ENCODE measurements at places on chromosomes 4 and X.

- DNase-seq: no peak
Observed at GRCh38 chrX:97639526-97639925, 755.8 kb downstream of the RPA4 start.

DNA sequence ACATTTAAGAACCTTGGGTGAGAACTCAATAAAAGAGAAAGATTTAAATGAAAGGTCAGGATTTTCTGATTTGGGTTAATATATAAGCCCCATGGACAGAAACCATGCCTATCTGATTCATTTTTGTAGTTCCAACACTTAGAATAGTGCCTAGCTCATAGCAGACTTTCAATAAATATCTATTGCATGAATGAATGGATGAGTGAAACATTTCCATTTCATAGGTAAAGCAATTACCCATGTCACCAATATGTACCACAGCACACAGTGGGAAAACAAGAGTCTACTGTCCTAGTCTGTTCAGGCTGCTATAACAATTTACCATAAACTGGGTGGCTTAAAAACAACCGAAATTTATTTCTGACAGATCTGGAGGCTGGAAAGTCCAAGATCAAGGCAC, 63.9 kb upstream of the PTPN13 start:
- DNase-seq: no peak

- no peak for DNase-seq
Observed at GRCh38 chrX:44506678-44507077, 36.0 kb downstream of the FUNDC1 start.

DNA sequence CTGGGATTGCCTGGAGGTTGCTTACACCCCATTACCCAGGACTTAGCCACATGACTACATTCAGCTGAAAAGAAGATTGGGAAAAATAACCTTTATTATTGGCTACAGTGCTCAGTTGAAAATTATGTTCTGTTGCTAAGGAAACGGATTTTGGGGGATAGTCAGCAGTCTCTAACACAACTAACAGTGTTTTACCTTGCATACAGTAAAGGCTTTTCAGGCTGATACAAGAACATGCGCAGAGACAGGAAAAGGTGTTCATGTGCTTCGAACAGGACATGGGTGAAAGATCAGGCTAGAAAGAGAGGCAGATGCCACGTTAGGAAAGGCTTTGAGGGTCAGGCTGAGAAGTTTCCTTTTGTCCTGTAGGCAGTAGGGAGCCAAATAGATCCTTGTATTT, 14.8 kb upstream of the RHOH start:
- no peak for DNase-seq

DNA sequence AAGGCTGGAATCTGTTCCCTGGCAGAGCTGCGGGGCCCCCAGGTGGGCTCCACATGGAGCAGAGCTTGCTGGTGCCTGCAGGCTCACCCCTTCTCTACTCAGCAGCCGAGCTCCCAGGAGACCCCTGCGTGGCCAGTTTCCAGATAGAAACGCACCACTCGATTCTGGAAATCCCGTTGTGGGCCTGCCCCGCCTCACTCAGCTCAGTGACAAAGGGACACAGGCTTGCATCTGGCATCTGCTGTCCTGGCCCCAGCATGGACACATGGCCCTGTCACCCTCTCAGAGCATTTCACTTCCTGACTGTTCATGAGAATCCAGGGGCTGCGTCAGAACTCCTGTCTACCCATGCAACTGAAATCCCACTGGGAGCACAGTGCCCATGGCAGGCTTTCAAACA, 20.5 kb upstream of the C4orf50 start:
- no peak for DNase-seq

- DNase-seq: no peak
Observed at GRCh38 chr4:119011607-119011988, 122.9 kb downstream of the SYNPO2 start.

- no peak for DNase-seq
Observed at GRCh38 chrX:86714441-86714840, 566.2 kb downstream of the DACH2 start.

GRCh38 chr4:135277980-135278315, 1076.4 kb upstream of the PABPC4L start:
- DNase-seq: no peak

GRCh38 chr4:161517941-161518340, 645.9 kb downstream of the FSTL5 start:
- DNase-seq: no peak

DNA sequence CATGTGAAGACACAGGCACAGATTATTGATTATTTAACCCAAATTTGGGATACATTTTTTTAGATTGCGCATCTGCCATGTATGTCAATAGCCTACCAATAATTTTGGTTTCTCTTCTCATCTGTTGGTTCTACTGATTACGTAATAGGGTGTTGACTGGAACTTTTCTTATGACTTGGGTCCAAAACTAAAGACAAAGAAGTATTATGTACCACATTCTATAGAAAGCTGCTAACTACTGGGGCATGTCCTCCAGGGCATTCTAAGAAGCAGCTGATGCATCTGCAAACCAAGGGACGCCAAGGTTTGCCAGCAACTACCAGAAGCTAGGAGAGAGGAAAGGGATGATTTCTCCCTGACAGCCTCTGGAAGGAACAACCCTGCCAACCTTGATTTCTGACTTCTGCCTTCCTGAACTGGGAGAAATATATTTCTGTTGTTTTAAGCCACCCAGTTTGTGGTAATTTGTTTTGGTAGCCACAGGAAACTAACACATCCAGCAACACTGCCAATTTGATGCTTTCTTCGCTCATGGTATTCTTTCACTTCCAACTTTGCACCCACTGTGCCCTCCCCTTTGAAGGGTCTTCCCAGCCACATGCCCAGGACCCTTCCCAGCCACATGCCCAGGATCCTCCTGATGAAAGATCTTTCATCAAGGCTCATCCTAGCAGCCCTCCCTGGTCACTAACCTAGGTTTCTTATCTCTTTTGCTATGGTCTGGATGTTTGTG, 15.9 kb upstream of the TLR1 start:
- no peak for DNase-seq

GRCh38 chr4:29596228-29596627, 1123.9 kb upstream of the PCDH7 start:
- DNase-seq: no peak

DNA sequence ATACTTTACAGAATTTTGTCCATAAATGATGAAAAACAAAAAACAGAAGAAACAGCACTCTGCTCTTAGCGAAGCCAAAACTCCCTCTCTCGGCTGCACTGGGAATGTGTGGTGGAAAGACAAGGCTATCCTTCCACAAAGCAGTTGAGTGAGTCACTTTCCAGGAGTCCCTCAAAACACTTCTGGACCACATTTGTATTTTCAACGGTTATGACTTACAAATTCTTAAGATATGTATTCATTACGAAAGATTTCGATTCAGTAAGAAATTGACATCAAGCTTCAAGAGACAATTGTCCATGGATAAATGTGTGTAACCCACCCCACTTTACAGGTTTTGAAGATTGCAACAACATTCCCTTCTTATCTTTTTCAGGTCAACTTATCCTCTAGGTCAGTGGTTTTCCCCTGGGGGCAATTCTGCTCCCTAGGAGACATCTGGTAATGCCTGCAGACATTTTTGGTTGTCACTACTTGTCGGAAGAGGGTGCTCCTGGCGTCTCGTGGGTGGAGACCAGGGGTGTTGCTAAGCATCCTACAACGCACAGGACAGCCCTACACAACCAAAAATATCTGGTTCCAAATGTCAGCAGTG, 66.7 kb upstream of the MTNR1A start:
- no peak for DNase-seq

GRCh38 chr4:75741027-75741426, 16.6 kb downstream of the USO1 start:
- no peak for DNase-seq

DNA sequence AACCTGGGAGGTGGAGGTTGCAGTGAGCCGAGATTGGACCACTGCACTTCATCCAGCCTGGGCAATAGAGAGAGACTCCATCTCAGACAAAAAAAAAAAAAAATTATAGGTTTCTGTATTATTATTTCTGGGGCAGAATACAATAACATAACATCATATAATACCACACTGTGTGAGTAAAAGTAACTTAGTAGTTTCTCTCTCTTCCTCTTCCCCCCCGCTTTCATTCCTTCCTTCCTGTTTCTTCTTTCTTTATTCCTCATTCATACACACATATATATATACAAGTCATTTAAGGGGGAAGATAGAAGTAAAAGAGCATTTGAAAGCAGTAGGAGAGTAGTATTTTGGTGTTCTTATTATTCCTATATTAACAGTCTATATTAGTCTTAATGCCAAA, 55.9 kb upstream of the FHDC1 start:
- DNase-seq: no peak

DNA sequence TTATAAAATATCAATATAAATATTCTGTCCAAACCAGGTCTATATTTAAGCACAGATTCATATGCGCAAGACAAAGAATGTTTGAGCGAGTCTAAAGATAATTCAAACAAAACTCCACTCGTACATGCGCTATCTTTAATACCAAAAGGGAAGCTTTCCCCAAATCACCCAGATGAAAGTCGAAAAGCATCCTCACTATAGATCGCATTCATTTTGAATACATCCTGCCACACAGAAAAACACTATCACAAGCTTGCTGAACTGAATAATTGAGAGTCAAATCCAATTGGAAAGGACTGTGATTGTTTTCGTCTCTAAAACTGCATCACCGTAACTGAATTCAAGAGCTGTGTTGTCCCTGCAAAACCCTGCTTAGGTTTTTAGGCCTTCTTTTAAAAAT, 685 bp downstream of the TASL start:
- DNase-seq: no peak

GRCh38 chr4:53908661-53909078, 155.7 kb downstream of the CHIC2 start:
- DNase-seq: no peak

GRCh38 chrX:74890676-74891430, 34.4 kb downstream of the NEXMIF start:
- no peak for DNase-seq

GRCh38 chr4:74159143-74159709, 1.3 kb downstream of the MTHFD2L start:
- DNase-seq: no peak

GRCh38 chrX:129115104-129115503, 408.2 kb downstream of the SMARCA1 start:
- DNase-seq: no peak

- no peak for DNase-seq
Observed at GRCh38 chr4:78079726-78080430, 22.8 kb downstream of the FRAS1 start.

- no peak for DNase-seq
Observed at GRCh38 chrX:10926891-10927290, 184.2 kb upstream of the HCCS start.

DNA sequence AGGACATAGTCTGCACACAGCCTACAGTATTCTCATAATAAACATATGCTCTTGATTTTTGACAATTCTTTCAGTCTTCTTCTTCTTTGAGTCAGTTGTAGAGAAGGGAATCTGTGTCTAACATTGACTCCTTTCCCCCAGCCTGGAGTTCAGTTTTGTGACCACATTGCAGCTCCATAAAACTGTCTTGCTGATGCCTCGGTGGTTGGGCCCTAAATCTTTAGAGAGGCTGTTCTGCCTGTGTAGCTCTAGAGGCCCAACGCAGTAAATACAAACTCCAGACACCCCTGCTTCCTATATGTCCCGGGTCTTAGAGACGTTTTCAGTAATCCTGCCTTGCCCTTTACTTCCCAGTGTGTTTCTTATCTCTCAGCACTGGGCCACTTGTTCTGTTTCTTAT, 639.5 kb upstream of the AADAT start:
- DNase-seq: no peak

DNA sequence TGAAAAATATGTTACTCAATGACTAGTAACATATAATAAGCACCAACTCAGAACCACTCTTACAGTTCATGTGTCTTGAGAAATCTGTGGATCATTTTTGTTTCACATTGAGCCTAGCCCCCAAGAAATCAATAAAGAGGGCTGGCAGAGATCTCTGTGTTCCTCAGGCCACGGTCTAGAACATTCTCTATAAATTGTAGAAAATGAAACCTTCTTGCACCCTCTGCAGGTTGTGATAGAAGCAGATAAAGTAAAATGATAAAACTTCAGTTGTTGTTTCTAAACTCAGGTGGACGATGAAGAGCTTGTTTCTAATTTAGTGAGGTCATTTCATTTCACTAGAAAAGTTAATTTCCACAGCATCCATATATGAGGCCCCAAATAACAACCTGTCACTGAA, 182.7 kb downstream of the KIT start:
- no peak for DNase-seq

GRCh38 chr4:42417550-42417949, 20.3 kb downstream of the SHISA3 start:
- no peak for DNase-seq

GRCh38 chr4:3198906-3199305, 50.1 kb upstream of the MSANTD1 start:
- no peak for DNase-seq

- no peak for DNase-seq
Observed at GRCh38 chr4:6199422-6199921, 877 bp downstream of the JAKMIP1 start.

- DNase-seq: peak; percentile 9
Observed at GRCh38 chr4:30720661-30721184, 554 bp downstream of the PCDH7 start.

DNA sequence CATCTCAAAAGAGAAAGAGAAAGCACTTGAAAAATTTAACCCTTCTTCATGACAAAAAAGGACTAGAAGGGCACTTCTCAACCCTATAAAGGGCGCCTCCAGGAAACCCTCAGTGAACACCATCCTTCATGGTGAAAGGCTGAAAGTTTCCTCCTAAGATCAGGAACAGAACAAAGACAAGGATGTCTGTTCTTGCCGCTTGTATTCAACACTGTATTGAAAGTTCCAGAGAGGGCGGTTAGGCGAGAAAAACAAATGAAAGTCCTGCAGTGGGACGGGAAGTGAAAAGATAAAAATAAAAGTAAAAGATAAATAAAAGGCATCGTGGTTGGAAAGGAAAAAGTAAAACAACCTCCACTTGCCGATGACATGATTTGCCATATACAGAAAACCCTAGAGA, 50.9 kb downstream of the RNF212 start:
- DNase-seq: no peak

GRCh38 chr4:6137027-6137746, 63.2 kb downstream of the JAKMIP1 start:
- DNase-seq: no peak

DNA sequence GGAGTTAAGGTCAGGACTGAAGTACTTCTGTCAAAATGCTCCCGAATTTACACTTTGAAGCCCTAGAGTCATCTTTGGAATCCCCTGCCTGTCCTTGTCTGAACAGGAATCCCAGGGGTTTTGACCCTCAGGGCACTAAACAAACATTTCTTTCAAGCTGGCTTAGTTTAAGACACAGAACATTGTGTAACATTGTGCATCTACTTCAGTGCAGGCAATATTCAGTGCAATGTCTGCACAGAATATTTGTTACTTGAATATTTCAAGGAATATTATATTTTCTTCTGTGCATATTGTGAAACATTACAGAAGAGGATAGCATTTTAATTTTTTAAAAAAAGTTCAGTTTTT, 763.4 kb downstream of the PCDH18 start:
- no peak for DNase-seq

- no peak for DNase-seq
Observed at GRCh38 chrX:87409113-87409841, 108.3 kb upstream of the KLHL4 start.

Measured in NCI-H1105 (cell line).